ENCODE measurements at places on chromosomes 16 and 17.

GRCh38 chr16:50932348-50932935 lies 190.6 kb downstream of the CYLD start:
- no peak for DNase-seq

- no peak for DNase-seq
Observed at GRCh38 chr16:68696514-68696913, 40.6 kb upstream of the CDH1 start.

DNA sequence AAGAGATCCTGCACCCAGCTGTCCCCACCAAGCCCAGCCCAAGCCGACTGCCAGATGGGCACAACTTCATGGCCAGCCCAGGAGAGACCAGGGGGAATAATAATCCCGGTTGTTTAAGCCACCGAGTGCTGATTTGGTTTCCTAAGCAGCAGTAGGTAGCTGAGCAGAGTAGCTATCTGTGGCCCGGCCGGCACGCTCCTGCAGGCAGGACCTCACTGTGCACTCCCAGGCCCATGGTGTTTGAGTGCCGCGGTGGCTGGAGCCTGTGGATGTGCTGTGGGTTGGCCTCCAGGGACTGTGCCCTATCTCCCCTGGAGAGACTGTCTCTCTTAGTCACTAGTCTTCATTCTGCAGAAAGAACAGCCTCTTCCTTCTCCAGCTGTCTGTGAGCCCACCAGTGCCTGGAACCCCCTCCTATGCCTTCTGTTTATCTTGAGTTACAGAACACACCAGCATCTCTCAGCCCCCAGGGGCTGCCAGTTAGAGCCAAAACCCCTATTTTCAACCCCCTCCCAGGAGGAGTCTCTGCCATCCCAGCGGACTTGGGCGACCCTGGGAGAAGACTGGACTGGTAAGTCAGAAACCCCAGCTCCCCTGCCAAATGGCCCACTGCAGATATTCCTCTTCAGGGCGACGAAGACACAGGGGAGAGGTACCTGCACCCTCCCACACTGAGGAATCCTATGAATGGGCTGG lies 152.0 kb downstream of the SDK2 start:
- DNase-seq, result no peak

DNA sequence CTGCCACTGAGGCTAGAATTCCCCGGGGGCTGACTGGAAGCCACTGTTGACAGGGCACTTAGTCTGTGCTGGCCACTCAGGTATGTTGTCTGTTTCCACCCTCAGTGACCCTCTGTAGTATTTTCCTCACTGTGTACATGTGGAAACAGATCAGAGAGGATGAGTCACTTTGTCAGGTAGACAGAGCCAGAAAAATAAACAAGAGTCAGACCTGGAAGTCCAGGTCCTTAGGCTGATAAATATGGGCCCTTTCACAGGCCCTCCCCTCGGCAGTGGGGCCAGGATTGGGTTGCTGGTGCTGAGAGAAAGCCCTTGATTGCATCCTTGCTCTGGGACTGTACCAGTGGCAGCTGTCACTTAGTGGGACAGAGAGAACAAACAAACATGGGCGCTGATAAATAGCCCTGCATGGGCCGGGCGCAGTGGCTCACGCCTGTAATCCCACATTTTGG lies 21.3 kb downstream of the PGS1 start:
- no peak for DNase-seq

DNA sequence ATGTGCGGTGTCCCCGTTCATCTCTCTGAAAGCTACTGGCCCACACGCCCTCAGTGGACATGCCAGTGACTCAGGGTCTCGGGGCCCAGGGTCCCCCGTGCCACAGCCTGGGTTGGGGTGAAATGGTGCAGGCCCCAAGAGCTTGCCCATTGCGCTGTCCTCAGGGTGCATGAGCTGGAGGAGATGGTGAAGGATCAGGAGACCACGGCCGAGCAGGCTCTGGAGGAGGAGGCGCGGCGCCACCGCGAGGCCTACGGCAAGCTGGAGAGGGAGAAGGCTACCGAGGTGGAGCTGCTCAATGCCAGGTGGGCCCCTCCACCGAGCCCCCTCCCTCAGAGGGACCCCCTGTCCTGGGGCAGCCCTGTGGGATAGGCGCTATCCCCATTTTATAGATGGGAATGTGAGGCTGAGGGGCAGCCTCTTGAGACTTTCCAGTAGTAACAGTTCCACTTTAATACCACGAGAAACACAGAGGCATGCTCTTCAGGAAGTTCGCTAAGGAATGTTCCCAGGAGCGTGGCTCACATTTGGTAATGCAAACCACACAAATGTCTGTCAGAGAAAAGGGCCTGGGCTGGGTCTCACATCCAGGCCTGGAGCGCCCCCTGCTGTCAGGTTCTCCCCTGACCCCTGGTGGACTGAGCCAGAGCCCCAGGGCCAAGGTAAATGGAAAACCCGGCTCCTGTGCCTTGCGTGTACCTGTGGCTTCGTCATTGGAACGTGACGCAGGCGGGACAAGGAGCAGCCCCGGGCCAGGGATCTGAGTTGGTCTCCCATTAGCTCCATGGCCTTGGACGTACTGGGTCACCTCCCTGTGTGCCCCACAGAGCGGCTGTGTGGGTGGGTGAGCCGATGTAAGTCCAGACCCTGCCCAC lies 133.7 kb downstream of the RAB11FIP4 start:
- DNase-seq, result peak; percentile 84

DNA sequence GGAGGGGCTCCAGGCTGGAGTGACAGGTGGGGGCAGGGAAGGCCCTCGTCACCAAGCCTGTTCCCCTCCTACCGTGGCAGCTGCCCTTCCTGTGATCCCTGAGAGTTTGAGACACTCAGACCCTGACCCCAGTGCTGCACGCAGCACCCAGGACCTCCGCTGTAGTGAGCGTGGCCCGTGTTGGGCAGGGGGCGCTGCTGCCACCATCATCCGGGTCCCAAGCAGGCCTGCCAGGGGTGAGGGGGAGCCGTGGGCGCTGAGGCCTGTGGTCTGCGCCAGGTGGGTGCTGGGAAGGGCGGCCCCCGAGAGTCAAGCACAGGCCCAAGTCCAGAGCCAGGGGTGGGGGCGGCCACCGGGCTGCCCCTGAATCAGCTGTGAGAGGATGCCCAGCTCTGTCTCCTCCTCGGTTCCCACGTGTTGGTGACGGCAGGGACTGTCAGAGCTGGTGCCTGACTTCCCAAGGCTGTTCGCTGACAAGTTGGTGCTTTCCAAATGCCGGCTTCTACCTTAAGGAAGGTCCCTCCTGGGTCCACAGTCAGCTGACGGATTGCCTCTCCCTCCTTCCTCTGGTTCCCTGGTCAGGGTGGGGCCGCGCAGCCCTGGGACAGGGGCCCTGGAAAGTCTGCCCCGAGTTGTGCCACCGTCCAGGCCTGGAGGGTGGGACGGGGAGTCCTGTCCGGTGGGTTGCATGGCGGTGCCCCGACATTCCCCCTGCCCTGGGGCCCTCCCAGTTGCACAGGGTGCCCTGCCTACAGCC lies 31.1 kb downstream of the TPSG1 start:
- no peak for DNase-seq

DNA sequence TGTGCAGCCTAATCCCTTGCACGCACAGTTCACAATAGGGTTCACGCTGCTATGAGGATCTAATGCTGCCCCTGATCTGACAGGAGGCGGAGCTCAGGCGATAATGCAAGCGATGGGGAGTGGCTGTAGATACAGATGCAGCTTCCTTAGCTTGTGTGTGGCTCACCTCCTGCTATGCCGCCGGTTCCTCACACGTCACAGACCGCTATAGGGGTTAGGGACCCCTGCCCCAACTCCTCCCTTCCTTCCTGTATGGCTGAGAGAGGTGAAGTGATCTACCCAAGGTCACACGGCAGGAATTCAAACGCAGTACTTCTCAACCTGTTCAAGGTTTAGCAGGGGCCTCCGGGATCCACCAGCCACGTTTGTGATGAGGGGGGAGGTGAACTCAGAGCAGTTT lies 13.4 kb upstream of the PLLP start:
- no peak for DNase-seq

GRCh38 chr17:36947922-36948716 lies 635 bp upstream of the AATF start:
- DNase-seq, result no peak

DNA sequence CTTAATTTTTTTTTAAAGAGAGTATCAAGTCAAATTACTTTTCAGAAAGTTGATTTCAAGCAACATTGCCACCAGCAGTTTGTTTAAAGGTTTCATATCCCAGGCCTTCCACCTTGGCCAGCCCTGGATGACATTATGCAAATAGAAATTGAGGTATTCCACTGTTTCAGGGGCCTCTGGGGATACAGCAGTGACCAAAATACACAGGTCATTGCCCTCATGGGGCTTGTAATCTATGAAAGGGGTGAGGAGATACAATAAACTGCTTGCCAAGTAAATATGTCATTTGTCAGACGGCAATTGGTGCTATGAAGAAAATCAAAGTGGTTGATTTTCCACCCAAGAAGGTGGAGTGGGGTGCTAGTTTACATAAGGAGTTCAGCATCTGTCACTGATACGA lies 37.8 kb upstream of the TMC5 start:
- DNase-seq, result no peak

- no peak for DNase-seq
Observed at GRCh38 chr16:65223335-65223734, 101.5 kb upstream of the CDH11 start.

GRCh38 chr17:34249478-34249877 lies 5.6 kb upstream of the CCL2 start:
- DNase-seq, result no peak

GRCh38 chr17:81831957-81832607 lies 1.0 kb downstream of the MCRIP1 start:
- peak; percentile 42 for DNase-seq

DNA sequence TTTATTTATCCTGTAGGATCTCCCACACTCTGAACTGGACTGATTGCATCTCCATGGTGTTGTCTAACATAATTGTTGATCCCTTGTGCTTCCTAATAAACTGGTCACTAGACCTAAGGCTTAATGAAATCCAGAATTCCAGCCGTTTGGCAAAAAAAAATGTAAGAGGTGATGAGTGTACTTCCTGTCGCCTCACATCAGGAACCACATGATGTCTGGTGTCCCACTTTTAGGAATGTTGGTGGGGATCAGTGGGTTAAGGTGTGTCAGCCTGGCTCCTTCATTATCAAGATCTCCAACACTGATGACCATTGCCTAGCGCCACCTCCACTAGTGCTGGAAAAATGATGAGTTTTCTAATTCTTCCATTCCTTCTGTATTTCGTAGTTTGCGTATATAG lies 18.6 kb upstream of the LONP2 start:
- no peak for DNase-seq

DNA sequence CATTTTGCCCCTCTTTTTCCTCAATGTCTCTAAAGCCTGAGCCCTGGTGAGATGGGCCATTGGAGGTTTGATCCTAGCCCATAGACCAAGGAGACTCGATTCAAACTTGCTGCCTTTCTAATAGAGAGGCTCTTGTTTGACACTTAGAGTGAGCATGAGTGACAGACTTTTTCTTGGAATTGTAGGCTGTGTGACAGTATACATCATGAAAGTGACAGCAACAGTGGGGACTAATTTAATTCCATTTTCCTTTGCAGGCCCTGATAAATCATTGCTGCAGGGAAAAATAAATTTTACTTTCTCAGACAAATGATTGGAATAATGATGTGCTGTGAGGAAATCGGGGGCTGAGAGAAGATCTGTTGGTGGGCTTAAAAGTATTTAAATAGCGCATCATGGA lies 169.0 kb upstream of the NOL11 start:
- no peak for DNase-seq

- no peak for DNase-seq
Observed at GRCh38 chr16:60648290-60648689, 1387.9 kb downstream of the CDH8 start.

GRCh38 chr16:7420843-7421242 lies 88.2 kb downstream of the RBFOX1 start:
- no peak for DNase-seq

GRCh38 chr16:19555938-19556771 lies 652 bp downstream of the VPS35L start:
- peak; percentile 60 for DNase-seq

DNA sequence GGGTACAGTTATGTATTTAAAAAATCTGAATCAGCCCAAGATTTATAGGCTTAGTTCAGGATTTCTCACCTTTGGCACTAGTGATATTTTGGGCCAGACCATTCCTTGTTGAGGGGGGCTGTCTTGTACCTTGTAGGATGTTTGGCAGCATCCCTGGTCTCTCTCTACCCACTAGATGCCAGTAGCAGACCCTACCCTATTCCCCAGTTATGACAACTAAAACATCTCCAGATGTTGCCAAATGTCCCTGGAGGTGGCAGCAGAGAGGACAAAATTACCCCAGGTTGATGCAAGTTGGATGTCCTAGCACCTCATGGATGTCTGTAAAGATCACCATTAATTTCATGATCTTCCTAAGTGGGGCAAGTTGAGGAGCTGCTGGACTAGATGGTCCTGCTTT lies 45.8 kb downstream of the SYT17 start:
- peak; percentile 4 for DNase-seq

DNA sequence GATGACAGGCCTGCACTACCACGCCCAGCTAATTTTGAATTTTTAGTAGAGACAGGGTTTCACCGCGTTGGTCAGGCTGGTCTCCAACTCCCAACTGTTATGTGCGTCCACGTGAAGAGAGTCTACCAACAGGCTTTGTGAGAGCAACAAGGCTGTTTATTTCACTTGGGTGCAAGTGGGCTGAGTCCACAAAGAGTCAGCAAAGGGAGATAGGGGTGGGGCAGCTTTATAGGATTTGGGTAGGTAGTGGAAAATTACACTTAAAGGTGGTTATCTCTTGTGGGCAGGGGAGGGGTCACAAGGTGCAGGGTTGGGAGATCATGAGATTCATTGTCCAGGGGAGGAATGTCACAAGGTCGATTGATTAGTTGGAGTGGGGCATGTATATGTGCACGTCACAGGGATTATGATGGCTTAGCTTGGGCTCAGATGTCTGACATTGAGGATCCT lies 111.6 kb downstream of the GOSR1 start:
- DNase-seq, result no peak

DNA sequence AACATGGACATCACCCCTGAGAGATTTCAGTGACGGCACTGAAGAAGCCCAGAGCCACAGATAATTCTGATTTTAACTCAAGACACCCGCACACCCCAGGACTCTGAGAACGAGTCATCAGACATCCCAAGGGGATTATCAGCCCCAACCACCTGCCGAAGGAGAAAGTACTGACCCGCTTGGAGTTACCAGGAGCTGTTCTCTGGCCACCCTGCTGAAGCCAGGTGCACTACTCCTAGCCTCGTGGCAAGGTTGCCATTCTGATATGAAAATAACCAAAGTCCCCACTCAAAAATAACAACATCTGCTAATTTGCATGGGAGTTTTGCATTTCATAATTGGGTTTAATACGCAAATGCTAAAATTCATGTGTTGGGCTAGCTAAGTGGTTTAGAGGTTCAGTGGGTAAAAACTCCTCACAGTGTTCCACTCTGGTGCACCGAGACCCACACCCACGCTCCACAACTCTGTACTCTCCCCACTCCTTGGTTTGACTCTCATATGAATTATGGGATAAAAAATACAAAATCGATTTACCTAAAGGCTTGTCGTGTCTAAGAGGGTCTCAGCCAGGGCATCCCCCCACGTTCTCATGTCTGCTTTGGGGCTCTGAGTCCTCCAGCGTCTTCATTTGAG lies 143.0 kb upstream of the NOL11 start:
- DNase-seq, result no peak

GRCh38 chr17:8142158-8142886 lies 9.9 kb downstream of the PER1 start:
- no peak for DNase-seq

- DNase-seq, result no peak
Observed at GRCh38 chr16:75342308-75342811, 90.9 kb upstream of the BCAR1 start.
